Activated naive CD4-positive, alpha-beta T cell treated with anti-CD3 and anti-CD28 coated beads for 36 hours (primary cell): ENCODE measurements at places on chromosomes 4 and X.
A peak's percentile ranks its signal among the peaks of the same experiment; 100 is the strongest.

- no peak overlapping the region for H3K27ac ChIP-seq
- H3K4me1 ChIP-seq, result no peaks in the 10 kb centered on the region
- no peaks in the 10 kb centered on the region for H3K27me3 ChIP-seq
- no peak overlapping the region for H3K4me3 ChIP-seq
- DNase-seq, result no peak
These were observed 195.2 kb upstream of the EPHA5 start for GRCh38 chr4:65865489-65865888.

- no peaks in the 10 kb centered on the region for H3K4me1 ChIP-seq
- H3K27ac ChIP-seq, result no peak overlapping the region
- no peak for DNase-seq
- H3K27me3 ChIP-seq, result no peaks in the 10 kb centered on the region
- no peak overlapping the region for H3K4me3 ChIP-seq
- H3K36me3 ChIP-seq, result no peaks in the 10 kb centered on the region
These were observed 276.5 kb upstream of the AGTR2 start for GRCh38 chrX:115894087-115894486.

GRCh38 chrX:118254611-118255010 is 91.3 kb upstream of the WDR44 start:
- H3K36me3 ChIP-seq, result no peaks in the 10 kb centered on the region
- DNase-seq, result peak; percentile 65
- H3K27ac ChIP-seq, result no peak overlapping the region
- no peaks in the 10 kb centered on the region for H3K27me3 ChIP-seq
- H3K4me3 ChIP-seq, result no peak overlapping the region

DNA sequence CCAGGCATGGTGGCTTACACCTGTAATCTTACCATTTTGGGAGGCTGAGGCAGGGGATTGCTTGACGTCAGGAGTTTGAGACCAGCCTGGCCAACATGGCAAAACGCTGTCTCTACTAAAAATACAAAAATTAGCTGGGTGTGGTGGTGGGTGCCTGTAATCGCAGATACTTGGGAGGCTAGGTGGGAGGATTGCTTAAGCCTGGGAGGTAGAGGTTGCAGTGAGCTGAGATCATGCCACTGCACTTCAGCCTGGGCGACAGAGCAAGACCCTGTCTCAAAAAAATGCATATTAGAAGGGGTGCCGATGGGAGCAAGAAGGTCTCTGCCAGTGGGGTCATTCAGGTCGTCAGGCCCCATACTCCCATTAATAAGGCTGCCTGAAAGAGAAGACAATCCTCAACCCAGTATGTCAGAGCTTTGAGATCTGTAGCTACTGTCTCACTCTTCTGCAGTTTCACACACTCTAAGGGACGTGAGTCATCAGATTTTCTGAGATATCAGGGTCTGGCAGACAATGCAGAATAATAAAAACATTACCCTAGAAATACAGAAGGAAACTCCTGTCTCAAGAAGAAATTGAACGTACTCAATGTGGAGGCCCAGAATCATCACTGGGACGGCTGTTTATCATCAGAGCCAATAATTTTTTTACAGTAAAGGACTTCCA is 176.7 kb upstream of the FAT1 start:
- no peaks in the 10 kb centered on the region for H3K36me3 ChIP-seq
- H3K27ac ChIP-seq, result no peak overlapping the region
- no peak overlapping the region for H3K4me3 ChIP-seq
- DNase-seq, result no peak
- H3K27me3 ChIP-seq, result peaks cover 3% of the 10 kb centered on the region

DNA sequence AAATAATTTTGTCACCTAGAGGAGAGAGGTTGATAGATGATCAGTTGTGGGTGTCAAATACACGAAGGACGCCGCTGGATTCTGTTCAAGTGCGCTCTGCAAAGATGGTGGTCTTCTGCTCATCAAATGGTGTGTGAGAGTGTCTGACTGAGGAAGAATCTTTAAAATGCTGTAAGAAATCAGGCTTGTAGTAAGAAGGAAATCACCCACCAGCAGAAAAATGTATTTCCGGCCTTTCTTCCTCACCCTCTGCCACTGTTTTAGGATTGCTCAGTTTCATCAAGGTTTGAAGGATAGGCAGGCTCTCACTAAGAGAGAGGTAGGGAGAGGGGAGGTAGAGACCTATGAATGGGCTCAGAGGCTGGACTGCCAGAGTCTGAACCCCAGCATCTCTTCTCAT is 28.7 kb downstream of the RHOH start:
- H3K27ac ChIP-seq, result peak overlapping the region; percentile 91
- no peaks in the 10 kb centered on the region for H3K27me3 ChIP-seq
- H3K4me3 ChIP-seq, result peak overlapping the region; percentile 38

- no peaks in the 10 kb centered on the region for H3K27me3 ChIP-seq
- peaks cover 2% of the 10 kb centered on the region for H3K4me1 ChIP-seq
- no peak for DNase-seq
These were observed 137.9 kb downstream of the PJA1 start for GRCh38 chrX:69027181-69028005.

GRCh38 chr4:17859793-17860406 is 49.1 kb downstream of the NCAPG start:
- H3K27ac ChIP-seq, result no peak overlapping the region
- H3K4me3 ChIP-seq, result no peak overlapping the region
- no peaks in the 10 kb centered on the region for H3K27me3 ChIP-seq
- H3K4me1 ChIP-seq, result no peaks in the 10 kb centered on the region
- H3K36me3 ChIP-seq, result peaks cover 19% of the 10 kb centered on the region

GRCh38 chrX:40632199-40632598 is 9.0 kb downstream of the MPC1L start:
- peaks cover 21% of the 10 kb centered on the region for H3K36me3 ChIP-seq
- no peak overlapping the region for H3K27ac ChIP-seq
- no peaks in the 10 kb centered on the region for H3K27me3 ChIP-seq
- no peak overlapping the region for H3K4me3 ChIP-seq

GRCh38 chr4:13484749-13485221 is 645 bp upstream of the RAB28 start:
- DNase-seq, result no peak
- H3K27ac ChIP-seq, result peak overlapping the region; percentile 98
- peak overlapping the region; percentile 89 for H3K4me3 ChIP-seq
- peaks cover 3% of the 10 kb centered on the region for H3K27me3 ChIP-seq

DNA sequence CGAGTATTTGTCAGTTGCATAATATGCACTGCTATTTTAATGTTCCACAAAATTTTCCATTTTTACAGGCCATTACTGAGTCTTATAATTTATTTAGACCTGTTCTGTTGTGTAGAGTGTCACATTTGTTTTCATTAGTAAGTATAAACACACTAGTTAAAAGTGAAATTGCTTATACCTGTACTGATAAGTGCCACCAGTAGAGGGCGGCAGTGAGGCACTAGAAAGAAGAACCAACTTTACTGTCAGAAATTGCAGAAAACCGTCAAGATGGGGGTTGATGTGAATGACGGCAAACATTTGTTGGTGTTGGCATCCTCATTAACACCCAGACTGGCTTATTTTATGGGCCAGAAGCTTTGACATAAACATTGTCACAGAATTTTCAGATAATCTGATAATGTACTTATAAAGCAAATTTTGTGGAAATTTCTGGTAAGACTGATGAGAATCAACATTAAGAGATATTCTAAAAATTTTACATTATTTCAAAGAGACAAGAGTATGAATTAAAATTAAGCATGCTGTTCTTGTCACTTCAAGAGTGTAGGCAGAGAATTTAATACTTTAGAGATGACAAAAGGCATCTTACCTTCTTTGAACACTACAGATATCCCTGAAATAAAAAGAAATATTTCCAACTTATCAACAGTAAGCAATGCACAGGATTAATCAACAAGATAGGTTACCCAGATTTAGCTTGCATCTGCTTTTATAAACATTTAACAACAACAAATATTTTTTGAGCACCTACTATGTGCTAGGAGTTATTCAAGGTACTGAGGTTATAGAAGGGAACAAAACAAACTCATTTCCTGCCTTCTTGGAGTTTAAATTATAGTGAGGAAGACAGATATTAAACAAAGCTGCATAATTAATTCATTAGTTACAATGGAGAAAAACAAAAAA is 24.9 kb downstream of the ALPK1 start:
- no peak overlapping the region for H3K27ac ChIP-seq
- no peaks in the 10 kb centered on the region for H3K27me3 ChIP-seq
- H3K4me3 ChIP-seq, result no peak overlapping the region
- H3K4me1 ChIP-seq, result peaks cover 19% of the 10 kb centered on the region

DNA sequence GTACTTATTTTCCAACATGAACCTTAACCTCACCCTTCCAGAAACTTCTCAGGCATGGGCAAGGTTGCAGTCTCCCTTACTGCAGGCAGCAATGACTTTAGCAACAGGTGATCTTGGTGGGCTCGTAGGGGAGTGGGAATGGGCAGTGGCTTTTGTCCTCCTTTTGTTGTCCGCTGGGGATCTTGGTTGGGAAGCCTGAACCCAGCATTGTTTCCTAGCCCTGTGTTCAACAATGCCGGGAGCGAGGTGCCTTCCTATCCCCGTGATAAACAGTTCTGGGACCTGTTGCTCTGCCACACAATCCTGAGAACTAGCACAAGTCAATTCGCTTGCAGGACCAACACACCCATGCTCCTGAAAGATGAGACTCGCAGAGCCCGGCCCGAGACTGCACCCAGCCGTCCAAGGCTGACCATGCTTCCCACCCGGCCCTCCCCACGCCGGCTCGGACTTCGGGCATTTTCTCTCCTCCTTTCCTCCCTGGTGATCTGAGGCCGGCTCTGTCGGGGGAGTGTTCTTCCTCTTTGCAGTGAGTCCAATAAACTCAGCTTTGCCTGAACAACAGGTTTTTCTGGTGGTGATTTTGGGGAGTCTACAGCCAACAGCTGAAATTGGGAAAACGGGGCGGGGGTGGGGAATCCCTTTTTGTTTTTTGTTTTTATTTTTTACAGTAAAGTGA is 20.2 kb downstream of the IRAK1 start:
- no peak for DNase-seq
- peaks cover 8% of the 10 kb centered on the region for H3K36me3 ChIP-seq
- no peaks in the 10 kb centered on the region for H3K27me3 ChIP-seq
- no peak overlapping the region for H3K27ac ChIP-seq
- no peak overlapping the region for H3K4me3 ChIP-seq

DNA sequence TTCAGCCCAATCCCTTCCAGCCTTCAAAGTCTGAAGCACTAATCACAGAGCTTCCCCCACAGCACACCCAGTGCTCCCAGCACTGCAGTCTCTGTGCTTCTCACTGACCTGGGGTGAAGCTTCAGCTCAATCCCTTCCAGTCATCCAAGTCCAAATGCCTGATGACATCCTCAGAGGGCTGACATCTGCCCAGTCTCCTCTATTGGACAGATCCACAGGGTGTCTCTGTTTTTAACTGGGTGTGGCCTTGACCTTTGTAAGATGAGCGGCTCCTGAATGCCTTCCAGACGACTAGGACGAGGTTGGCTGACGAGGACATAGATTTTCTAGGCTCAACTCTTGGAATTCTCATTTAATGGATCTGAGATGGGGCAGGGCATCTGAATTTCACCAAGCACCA is 7.6 kb upstream of the SLC2A9 start:
- no peak overlapping the region for H3K27ac ChIP-seq
- peaks cover 5% of the 10 kb centered on the region for H3K4me1 ChIP-seq
- peaks cover 10% of the 10 kb centered on the region for H3K27me3 ChIP-seq
- no peaks in the 10 kb centered on the region for H3K36me3 ChIP-seq
- DNase-seq, result no peak
- no peak overlapping the region for H3K4me3 ChIP-seq

- H3K4me3 ChIP-seq, result peak overlapping the region; percentile 11
- peaks cover 18% of the 10 kb centered on the region for H3K4me1 ChIP-seq
- peaks cover 3% of the 10 kb centered on the region for H3K27me3 ChIP-seq
- H3K27ac ChIP-seq, result no peak overlapping the region
- no peaks in the 10 kb centered on the region for H3K36me3 ChIP-seq
These were observed 22.7 kb downstream of the JAKMIP1 start for GRCh38 chr4:6177587-6178197.

DNA sequence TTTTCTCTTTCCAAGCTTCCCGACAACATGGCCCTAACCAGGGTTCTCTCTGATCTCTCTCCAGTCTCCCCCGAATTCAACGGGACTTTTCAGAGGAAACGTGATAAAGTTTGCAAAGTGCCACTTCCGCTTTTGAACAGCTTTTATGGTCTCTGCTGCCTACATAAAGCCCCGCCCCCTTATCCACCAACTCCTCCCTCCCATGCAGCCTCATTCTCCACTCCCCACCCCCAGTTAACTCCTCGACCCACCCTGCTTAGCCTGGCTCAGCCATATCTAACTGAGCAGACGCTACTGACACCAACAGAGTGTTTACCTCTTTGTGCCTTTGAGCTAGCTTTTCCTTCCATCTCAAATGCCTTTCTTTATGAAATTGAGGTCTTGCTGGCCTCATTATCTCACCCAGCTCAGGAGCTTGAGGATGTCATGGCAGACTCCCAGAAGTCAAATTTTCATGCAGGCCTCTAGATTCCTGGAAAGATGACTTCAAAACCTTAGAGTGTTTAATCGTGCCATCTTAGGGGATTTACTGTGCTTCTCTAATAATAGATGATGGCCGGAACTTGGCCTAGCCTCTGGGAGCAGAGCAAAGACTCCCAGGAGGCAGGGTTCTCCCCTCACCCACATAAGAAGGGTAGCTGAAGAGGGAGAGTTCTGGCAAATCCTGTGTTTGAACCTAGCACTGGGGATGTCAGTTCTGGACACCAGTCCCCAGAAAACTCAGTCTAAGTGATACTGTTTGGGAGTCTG is 606.0 kb downstream of the BCOR start:
- peaks cover 53% of the 10 kb centered on the region for H3K4me1 ChIP-seq
- DNase-seq, result peak; percentile 76
- H3K36me3 ChIP-seq, result no peaks in the 10 kb centered on the region
- peak overlapping the region; percentile 21 for H3K4me3 ChIP-seq
- peak overlapping the region; percentile 76 for H3K27ac ChIP-seq

DNA sequence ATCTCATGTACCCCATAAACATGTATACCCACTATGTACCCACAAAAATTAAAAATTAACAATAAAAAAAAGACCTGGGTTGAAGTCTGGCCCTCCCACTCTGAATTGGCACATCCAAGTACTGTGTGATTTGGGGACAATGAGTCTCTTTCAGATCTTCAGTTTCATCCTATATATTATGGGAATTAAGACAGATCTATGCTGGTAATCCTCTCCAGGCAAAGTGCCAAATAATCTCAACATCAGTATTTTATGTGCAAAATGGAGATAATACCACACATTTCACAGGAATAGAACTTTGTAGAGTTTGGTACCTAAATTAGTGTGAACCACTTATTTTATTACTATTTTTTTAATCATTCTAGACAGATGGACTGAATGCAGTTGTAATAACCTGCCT is 11.0 kb upstream of the SCD5 start:
- H3K36me3 ChIP-seq, result no peaks in the 10 kb centered on the region
- no peak for DNase-seq
- H3K27me3 ChIP-seq, result no peaks in the 10 kb centered on the region
- no peaks in the 10 kb centered on the region for H3K4me1 ChIP-seq
- H3K27ac ChIP-seq, result no peak overlapping the region
- H3K4me3 ChIP-seq, result no peak overlapping the region

- H3K36me3 ChIP-seq, result no peaks in the 10 kb centered on the region
- no peak overlapping the region for H3K4me3 ChIP-seq
- H3K4me1 ChIP-seq, result no peaks in the 10 kb centered on the region
- DNase-seq, result no peak
- H3K27me3 ChIP-seq, result no peaks in the 10 kb centered on the region
- no peak overlapping the region for H3K27ac ChIP-seq
These were observed 200.9 kb upstream of the MID1 start for GRCh38 chrX:10821293-10821692.

GRCh38 chrX:920234-920799 is 289.7 kb downstream of the SHOX start:
- DNase-seq, result no peak
- H3K36me3 ChIP-seq, result no peaks in the 10 kb centered on the region
- no peaks in the 10 kb centered on the region for H3K27me3 ChIP-seq
- no peaks in the 10 kb centered on the region for H3K4me1 ChIP-seq
- no peak overlapping the region for H3K27ac ChIP-seq
- no peak overlapping the region for H3K4me3 ChIP-seq

GRCh38 chr4:150768497-150768896 is 186.5 kb downstream of the MAB21L2 start:
- DNase-seq, result no peak
- peaks cover 12% of the 10 kb centered on the region for H3K36me3 ChIP-seq
- H3K4me3 ChIP-seq, result no peak overlapping the region
- H3K4me1 ChIP-seq, result peaks cover 8% of the 10 kb centered on the region
